ENCODE measurements at places on chromosomes 7 and 10.

GRCh38 chr7:22676385-22676784 is 50.6 kb upstream of the IL6 start:
- no peak for DNase-seq

GRCh38 chr10:124238367-124238766 is 145.0 kb upstream of the CHST15 start:
- no peak for DNase-seq

GRCh38 chr10:103622935-103623574 is 129.6 kb downstream of the NEURL1 start:
- DNase-seq: no peak

DNA sequence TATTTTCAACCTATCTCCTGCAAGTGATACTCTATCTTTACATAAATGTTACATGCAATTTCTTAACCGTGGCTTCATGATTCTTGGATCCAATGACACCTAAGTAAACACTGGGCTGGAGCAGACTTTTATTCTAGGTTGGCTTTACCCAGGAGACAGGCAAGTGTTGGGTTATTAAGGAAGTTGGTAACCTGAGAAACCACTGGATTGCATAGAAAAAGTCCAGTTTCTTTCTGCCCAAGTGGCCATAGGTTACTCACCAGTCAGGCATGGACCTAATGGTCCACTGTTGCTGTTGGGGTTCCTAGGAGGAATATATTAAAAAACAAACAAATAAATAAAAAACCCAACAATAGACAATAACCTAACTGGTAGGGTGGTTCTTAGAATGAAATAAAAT is 112.8 kb downstream of the SEMA3D start:
- DNase-seq: no peak

DNA sequence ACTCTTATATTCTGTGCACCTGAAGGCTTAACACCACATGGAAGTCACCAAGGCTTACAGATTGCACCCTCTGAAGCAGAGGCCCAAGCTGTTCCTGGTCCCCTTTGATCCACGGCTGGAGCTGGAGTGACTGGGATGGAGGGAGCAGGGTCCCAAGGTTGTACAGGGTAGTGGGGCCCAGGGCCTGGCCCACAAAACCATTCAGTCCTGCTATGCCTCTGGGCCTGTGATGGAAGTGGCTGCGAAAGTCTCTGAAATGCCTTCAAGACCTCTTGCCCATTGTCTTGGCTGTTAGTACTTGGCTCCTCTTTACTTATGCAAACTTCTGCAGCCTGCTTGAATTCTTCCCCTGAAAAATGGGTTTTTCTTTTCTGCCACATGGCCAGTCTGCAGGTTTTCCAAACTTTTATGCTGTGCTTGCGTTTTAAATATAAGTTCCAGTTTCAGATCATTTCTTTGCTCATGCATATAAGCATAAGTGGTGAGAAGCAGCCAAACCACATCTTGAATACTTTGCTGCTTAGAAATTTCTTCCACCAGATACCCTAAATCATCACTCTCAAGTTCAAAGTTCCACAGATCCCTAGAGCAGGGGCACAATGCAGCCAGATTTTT is 53.4 kb downstream of the AKR1D1 start:
- no peak for DNase-seq

DNA sequence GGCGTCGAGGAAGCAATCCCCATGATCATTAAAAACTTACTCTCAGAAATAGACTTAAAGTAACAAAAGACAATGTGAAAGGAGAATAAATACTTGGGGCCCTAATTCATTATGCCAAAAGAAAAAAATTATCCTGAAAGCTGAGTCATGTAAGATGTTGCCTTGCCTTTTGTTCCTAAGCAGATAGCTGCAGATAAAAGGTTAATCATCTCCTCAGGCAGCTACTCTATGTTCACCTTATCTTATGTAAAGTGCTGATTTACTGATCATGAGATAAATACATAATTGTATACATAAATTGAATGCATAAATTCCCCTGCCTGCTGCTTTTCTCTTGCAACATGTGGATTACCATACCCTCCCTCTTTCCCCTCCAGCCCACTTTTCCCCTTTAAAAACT is 28.1 kb upstream of the CREB3L2 start:
- no peak for DNase-seq

DNA sequence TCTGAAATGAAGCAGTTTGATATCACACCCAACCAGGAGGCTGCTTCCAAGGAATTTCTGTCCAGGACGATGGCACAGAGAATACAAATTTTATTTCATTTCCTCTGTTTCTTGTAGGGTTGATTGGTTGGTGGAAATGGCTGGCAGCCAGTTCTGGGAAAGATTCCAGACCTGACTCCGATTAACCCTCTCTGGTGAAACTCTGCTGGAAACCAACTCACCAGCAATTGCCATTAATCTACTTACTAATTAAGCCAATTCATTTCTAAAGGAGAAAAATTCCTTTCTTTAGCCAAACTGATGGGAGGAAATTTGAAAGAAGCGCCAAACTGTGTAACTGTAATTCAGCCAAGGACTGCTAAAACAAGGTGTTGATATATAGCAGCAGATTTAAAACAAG is 10.7 kb downstream of the PTF1A start:
- DNase-seq: no peak

- DNase-seq: no peak
These were observed 353.2 kb downstream of the ADRA2A start for GRCh38 chr10:111430070-111430469.

GRCh38 chr10:71250842-71251241 is 38.5 kb downstream of the UNC5B start:
- no peak for DNase-seq

GRCh38 chr10:101824736-101825135 is 6.5 kb upstream of the OGA start:
- DNase-seq: no peak

GRCh38 chr7:21984042-21984441 is 38.3 kb upstream of the CDCA7L start:
- no peak for DNase-seq

All from T-helper 1 cell (primary cell).